GM12891 (cell line): ENCODE measurements at places on chromosomes 2 and 18.

GRCh38 chr2:226683944-226684562 lies 115.6 kb downstream of the IRS1 start:
- DNase-seq = no peak

GRCh38 chr2:170887496-170887895 lies 41.6 kb upstream of the GORASP2 start:
- DNase-seq = no peak

DNA sequence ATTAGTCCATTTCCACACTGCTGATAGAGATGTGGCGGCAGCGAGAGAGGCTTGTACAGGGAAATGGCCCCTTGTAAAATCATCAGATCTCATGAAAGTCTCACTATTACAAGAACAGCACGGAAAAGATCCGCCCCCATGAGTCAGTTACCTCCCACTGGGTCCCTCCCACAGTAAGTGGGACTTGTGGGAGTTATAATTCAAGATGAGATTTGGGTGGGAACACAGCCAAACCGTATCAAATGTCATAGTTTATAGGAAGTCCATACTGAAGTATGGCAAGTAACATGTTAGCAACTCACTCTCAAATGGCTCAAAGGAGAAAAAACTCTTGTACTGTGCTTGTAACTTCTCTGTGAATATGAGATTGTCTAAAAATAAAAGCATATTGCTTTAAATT lies 56.1 kb downstream of the FARP2 start:
- no peak for DNase-seq

DNA sequence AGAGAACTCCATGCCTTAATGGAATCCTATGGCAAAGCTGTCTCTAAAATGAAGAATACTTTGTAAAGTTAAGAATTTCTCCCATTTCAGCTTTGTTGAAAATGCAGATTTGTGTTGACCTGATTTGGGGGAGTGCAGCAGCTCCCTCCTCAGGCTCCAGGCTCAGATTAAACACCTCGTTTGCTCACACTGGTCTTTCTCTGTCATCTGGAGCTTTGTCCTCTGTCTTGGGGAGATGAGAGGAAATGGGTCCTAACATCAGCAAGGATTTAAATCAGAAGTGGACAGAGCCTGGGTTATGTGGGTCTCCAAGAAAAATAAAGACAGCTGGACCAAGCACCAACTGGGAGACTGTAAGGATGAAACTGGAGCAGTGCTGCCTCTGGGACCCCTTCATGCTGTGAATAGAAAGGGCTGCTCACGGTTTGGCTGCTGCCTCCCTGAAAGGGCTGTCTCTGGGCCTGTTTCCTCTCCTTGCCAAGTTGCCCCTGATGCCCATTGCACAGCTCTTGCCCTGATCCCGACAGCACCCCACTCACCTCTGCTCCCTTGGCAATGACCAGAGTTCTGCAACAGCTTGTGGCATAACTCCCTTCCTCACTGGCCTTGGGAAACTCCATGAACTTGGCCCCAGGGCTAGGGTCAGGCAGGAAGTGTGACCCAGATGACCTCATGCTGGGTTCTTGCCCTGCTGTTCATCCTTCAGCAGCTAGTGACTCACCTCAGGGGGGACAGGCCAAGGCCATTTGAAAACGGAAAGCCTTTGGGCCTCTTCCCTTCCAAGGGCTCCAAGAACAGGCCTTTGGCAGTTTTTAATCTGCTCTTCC lies 197.2 kb downstream of the CYP26B1 start:
- DNase-seq = no peak

DNA sequence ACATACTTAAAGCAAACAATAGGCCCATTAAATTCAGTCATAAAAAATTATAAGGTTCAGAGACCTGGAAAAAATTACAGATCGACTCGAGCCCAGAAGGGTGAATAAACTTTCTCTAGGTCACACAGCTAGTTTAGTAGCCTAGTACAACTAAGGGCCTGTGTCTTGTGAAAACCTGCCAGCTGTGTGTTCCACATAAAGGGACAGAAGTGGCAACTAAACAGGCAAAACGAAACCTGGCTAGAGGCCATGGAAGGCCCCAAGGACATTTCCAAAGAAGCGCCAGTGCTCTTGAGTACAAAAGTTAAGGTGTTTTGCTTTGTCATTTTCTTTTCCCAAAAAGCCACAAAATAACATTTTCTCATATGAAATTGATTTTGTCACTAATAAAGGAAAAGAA lies 164.9 kb downstream of the L3MBTL4 start:
- no peak for DNase-seq
